ENCODE measurements at places on chromosomes 4 and X.
A peak's percentile ranks its signal among the peaks of the same experiment; 100 is the strongest.

GRCh38 chr4:96136056-96136455 lies 296.2 kb downstream of the PDHA2 start:
- no peak for DNase-seq

DNA sequence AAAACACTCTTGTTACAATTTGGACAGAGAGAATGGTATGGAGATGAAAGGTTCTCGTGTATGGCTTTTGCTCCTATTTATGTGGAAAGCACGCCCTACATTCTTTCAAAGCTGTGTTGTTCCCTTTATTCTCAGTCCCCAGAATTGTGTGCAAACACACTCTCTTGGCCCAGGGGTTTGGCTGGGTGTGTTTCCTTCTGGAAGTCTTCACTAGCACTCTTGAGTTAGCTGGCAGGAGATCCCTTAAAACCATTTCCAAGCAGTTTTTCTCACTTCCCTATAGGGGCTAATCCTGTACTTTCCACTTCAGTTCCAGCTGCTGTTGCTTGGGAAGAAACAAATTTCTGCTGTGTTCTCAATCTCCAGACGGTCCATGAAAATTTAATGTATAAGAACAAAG lies 35.1 kb downstream of the FHL1 start:
- no peak for DNase-seq

GRCh38 chr4:165294907-165295306 lies 32.6 kb upstream of the MSMO1 start:
- DNase-seq = no peak

- no peak for DNase-seq
Observed at GRCh38 chrX:35696760-35697234, 101.3 kb upstream of the MAGEB16 start.

DNA sequence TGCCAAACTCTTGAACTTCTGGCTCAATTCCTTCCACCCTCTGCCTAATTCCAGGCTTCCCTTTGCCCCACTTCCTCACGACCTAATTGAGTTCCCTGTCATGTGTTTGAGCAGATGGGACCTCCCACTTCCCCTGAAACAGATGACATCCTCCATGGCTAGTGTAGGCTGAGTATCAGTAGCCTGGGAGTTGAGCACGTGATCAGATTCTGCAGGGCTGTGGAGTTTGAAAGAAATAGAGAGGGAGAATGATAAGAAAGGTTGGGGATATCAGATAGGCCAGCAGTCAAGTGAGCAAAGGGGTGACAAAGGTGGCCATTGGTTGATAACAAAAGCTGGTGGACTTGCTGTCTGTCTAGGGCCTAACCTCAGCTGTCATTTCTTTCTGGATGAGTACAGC lies 18.8 kb upstream of the NWD2 start:
- no peak for DNase-seq

- DNase-seq = no peak
Observed at GRCh38 chr4:124019749-124020549, 623.4 kb downstream of the SPRY1 start.

DNA sequence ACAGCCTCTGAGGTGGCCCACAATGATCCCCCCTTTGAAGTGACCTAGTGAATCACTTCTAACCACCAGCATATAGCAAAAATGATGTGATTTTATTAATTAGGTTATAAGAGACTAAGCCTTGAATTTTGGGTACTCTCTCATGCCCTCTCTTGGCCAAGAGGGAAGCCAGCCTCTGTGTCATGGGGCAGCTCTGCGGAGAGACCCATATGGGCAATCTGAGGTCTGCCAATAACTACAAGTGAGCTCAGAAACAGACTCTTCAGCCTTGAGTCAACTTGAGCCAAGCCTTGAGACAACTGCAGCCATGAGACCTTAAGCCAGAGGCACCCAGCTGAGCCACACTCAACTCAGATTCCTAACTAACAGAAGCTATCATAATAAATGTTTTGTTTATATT lies 45.7 kb downstream of the MANBA start:
- peak; percentile 18 for DNase-seq

Data from foreskin fibroblast (primary cell).